ENCODE measurements at places on chromosomes 2 and 18. TPM values are rescaled to one million over a fixed set of nuclear protein-coding genes. Genes with fewer than 3 reads are reported as not detected.

The VAMP5 gene
- total RNA-seq: 59.1 TPM

The SLC9A4 gene
- not detected for total RNA-seq

- no peak overlapping the region for H3K27ac ChIP-seq
- no peaks in the 10 kb centered on the region for H3K4me1 ChIP-seq
- H3K36me3 ChIP-seq: no peaks in the 10 kb centered on the region
- H3K27me3 ChIP-seq: no peaks in the 10 kb centered on the region
Observed at GRCh38 chr2:171260471-171261424, 100.1 kb upstream of the TLK1 start.

The SERPINB4 gene
- total RNA-seq: not detected

GRCh38 chr18:77209587-77209986, 40.1 kb upstream of the GALR1 start:
- H3K27me3 ChIP-seq: no peaks in the 10 kb centered on the region
- no peak overlapping the region for H3K4me3 ChIP-seq
- DNase-seq: no peak
- H3K4me1 ChIP-seq: peaks cover 6% of the 10 kb centered on the region
- no peaks in the 10 kb centered on the region for H3K36me3 ChIP-seq

The MC5R gene
- total RNA-seq: not detected

- H3K4me1 ChIP-seq: peaks cover 1% of the 10 kb centered on the region
- H3K4me3 ChIP-seq: no peak overlapping the region
- no peaks in the 10 kb centered on the region for H3K27me3 ChIP-seq
- H3K27ac ChIP-seq: no peak overlapping the region
Observed at GRCh38 chr2:43441195-43441594, 154.6 kb downstream of the THADA start.

- H3K4me3 ChIP-seq: no peak overlapping the region
- DNase-seq: no peak
- no peaks in the 10 kb centered on the region for H3K27me3 ChIP-seq
- H3K36me3 ChIP-seq: no peaks in the 10 kb centered on the region
- H3K4me1 ChIP-seq: no peaks in the 10 kb centered on the region
Observed at GRCh38 chr18:9000733-9001132, 101.8 kb upstream of the NDUFV2 start.

- no peaks in the 10 kb centered on the region for H3K27me3 ChIP-seq
- H3K36me3 ChIP-seq: no peaks in the 10 kb centered on the region
- H3K4me1 ChIP-seq: no peaks in the 10 kb centered on the region
Observed at GRCh38 chr2:39947294-39948015, 168.4 kb upstream of the THUMPD2 start.

- no peak overlapping the region for H3K27ac ChIP-seq
- H3K27me3 ChIP-seq: no peaks in the 10 kb centered on the region
- no peaks in the 10 kb centered on the region for H3K4me1 ChIP-seq
- no peaks in the 10 kb centered on the region for H3K36me3 ChIP-seq
Observed at GRCh38 chr2:234286956-234287355, 209.9 kb downstream of the ARL4C start.

DNA sequence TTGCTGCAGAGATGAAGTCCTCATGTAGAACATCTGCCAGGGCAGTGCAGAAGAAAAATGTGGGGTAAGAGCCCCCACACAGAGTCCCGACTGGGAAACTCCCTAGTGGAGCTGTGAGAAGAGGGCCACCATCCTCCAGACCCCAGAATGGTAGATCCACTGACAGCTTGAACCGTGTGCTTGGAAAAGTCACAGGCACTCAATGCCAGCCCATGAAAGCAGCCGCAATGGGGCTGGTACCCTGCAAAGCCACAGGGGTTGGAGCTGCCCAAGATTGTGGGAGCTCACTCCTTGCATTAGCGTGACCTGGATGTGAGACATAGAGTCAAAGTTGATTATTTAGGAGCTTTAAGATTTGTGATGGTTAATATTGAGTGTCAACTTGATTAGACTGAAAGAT, 197.8 kb downstream of the CCDC102B start:
- no peaks in the 10 kb centered on the region for H3K36me3 ChIP-seq
- H3K27me3 ChIP-seq: no peaks in the 10 kb centered on the region
- H3K4me3 ChIP-seq: no peak overlapping the region
- DNase-seq: no peak
- H3K27ac ChIP-seq: no peak overlapping the region

DNA sequence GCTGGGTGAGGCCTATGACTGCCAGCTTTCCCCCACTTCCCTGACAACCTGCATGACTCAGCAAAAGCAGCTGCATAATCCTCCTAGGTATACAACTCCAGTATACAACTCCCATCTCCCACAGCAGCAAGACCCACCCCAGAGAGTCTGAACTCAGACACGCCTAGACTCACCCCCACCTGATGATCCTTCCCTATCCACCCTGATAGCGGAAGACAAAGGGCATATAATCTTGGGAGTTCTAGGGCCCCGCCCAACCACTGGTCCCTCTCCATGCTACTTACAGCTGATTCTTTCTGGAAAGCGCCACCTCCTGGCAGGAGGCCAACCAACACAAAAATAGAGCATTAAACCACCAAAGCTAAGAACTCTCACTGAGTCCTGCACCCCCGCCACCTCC, 296.5 kb downstream of the DCC start:
- no peaks in the 10 kb centered on the region for H3K27me3 ChIP-seq
- DNase-seq: no peak
- H3K4me1 ChIP-seq: no peaks in the 10 kb centered on the region
- H3K27ac ChIP-seq: no peak overlapping the region

The RFX8 gene
- total RNA-seq: 0.32 TPM

The LRATD1 gene
- total RNA-seq: 23.4 TPM

- no peak overlapping the region for H3K27ac ChIP-seq
- no peaks in the 10 kb centered on the region for H3K36me3 ChIP-seq
- no peaks in the 10 kb centered on the region for H3K27me3 ChIP-seq
- no peak overlapping the region for H3K4me3 ChIP-seq
- DNase-seq: no peak
Observed at GRCh38 chr2:74221091-74221490, 22.7 kb downstream of the MTHFD2 start.

DNA sequence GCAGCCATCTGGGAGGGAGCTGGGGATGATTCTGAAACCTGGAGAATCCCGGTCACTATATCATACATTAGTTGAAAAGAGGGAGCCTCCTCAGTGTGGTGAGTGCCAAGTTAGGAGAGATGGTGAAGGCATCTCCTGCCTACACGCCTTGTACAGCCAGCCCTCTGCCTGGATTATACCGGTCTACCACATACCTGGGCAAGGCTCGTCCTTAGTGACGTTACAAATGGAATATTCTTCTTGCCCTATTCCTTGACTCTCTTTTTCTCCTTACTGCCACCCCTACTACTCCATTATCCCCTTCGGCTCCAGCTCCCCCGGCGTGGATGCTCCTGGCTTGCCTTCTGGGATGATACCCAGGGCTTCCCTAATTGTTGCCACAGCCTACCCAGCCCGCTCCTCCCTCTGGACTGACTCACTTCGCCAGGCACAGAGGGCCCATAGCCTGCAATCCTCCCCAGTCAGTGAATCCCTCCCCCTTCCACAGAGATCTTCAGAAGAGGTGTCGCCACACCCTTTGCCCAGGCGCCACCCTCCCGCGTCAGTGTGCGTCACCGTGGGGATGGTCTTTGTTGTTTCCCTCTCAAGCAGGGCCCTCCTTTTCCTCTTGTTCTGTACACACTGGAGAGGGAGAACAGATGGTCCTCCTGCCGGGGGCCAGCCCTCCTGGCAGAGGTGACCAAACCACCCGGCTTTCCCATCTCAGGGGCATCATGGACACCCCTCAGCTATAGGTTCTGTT, 115.2 kb upstream of the EPAS1 start:
- H3K27ac ChIP-seq: no peak overlapping the region
- no peak overlapping the region for H3K4me3 ChIP-seq
- peaks cover 7% of the 10 kb centered on the region for H3K4me1 ChIP-seq
- no peak for DNase-seq

The PDCD1 gene
- total RNA-seq: not detected

DNA sequence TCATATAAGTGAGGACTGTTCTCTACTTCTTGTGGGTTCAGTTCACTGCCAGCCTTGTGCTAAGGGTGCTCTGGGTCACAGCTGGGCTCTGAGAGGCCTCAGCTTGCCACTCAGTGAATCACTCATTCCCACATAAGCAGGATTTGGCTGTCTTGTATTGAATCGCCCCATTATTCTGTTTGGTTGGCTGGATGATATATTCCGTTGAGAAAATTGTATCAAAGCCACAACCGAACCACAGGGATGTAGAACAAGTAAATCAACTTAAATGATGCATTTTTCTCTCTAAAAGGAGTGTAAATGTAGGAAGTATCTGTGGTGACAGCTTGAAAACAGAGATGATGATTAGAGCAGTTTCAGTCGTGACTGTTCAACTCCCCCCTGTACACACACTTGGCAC, 39.6 kb downstream of the TTC39C start:
- H3K4me1 ChIP-seq: peaks cover 11% of the 10 kb centered on the region
- no peaks in the 10 kb centered on the region for H3K36me3 ChIP-seq
- no peak overlapping the region for H3K27ac ChIP-seq
- no peak overlapping the region for H3K4me3 ChIP-seq

The ALLC gene
- total RNA-seq: 0.20 TPM

- H3K4me3 ChIP-seq: no peak overlapping the region
- peak overlapping the region; percentile 83 for H3K27ac ChIP-seq
- peak; percentile 82 for DNase-seq
- no peaks in the 10 kb centered on the region for H3K27me3 ChIP-seq
- H3K4me1 ChIP-seq: peaks cover 14% of the 10 kb centered on the region
Observed at GRCh38 chr18:77114415-77115191, 18.0 kb downstream of the MBP start.

DNA sequence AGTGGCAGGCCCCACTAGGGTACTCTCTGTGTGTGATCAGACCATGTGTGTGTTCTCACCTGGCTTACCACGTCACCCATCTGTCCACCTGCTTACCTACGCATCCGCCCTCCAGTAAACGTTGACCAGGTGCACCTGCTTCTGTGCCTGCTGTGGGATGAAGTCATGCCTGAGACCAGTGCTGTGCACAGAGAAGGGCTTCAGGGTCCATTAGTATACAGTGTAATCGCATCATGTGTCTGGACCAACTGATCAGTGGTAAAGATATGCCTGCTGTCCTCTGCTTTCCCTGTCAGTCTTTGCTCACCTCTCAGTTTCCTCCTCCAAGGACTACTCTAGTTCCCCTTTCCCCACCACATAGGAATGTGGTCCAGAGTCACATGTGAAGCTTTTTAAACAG, 109.3 kb downstream of the FHOD3 start:
- H3K27ac ChIP-seq: no peak overlapping the region
- no peaks in the 10 kb centered on the region for H3K27me3 ChIP-seq
- no peaks in the 10 kb centered on the region for H3K4me1 ChIP-seq

DNA sequence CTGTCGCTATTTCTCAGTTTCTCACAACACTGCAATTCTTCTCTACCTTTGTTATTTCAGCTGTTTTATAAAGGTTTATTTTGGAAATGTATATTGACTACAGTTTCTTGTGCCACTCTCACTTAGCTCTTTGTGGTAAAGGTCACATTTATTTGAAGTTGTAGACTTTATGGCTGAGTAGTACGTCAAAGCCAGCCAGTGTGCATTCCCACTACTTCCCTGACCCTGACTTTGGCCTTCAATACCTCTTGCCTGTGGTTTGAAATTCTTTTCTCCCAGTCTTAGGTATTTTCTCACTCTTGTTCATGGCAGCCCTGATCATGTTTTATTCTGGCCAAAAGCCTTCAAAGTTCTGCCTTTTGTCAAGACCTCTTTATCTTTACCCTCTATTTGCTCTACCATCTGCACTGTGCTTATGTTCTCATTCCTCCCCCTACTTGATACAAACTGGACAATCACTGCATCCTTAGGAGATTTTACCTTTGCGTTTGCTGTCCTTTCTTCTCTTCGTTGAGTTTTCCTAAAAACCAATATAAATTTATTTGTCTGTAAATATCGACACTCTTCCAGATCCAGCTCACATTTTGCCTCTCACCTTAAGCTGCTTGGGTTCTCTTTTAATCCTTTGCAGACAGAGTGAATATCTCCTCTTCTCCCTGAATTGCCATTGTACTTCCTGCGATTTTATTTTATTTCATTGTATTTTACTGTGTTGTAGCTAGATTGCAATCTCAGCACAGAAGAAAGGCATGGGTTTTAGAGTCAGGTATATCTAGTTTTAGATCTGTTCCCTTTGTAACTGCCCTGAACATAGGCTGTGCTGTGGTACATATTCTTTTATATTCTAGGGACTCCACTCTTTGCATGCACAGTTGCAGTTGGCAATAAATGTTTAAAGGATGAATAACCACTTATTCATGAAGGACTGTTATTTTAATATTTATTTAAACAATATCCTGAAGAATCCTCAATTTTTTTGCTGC, 31.2 kb downstream of the GULP1 start:
- H3K4me3 ChIP-seq: no peak overlapping the region
- H3K4me1 ChIP-seq: no peaks in the 10 kb centered on the region
- no peaks in the 10 kb centered on the region for H3K27me3 ChIP-seq
- H3K36me3 ChIP-seq: no peaks in the 10 kb centered on the region

GRCh38 chr2:232278534-232278933, 100.0 kb upstream of the ALPP start:
- no peak overlapping the region for H3K27ac ChIP-seq
- H3K27me3 ChIP-seq: no peaks in the 10 kb centered on the region
- DNase-seq: no peak

- no peaks in the 10 kb centered on the region for H3K27me3 ChIP-seq
- no peak overlapping the region for H3K27ac ChIP-seq
- no peaks in the 10 kb centered on the region for H3K4me1 ChIP-seq
Observed at GRCh38 chr18:46062781-46063180, 9.3 kb downstream of the PSTPIP2 start.

The ACTR2 gene
- 39.4 TPM for total RNA-seq

DNA sequence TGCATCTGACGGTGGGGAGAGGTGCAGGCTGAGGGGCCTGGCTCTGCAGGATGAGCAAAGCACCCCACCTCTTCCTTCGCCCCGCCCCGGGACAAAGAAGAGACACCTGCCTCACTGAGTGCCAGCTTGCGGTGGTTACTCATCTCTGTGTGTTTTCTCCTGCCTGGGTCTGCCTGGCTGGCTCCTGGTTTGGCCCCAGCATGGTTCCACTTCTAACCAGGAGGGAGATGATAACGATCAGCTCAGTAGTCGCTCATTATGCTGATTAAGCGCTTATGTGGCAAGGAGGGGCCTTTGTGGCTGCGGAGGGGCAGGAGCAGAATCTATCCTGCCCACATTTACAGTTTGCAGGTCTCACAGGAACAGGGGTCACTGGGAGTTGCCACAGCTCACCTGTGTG, 68.7 kb upstream of the EDAR start:
- H3K27me3 ChIP-seq: no peaks in the 10 kb centered on the region
- H3K36me3 ChIP-seq: no peaks in the 10 kb centered on the region
- DNase-seq: no peak
- no peak overlapping the region for H3K4me3 ChIP-seq

- peaks cover 3% of the 10 kb centered on the region for H3K4me1 ChIP-seq
- H3K27ac ChIP-seq: no peak overlapping the region
Observed at GRCh38 chr2:71611781-71612527, 158.6 kb downstream of the DYSF start.

DNA sequence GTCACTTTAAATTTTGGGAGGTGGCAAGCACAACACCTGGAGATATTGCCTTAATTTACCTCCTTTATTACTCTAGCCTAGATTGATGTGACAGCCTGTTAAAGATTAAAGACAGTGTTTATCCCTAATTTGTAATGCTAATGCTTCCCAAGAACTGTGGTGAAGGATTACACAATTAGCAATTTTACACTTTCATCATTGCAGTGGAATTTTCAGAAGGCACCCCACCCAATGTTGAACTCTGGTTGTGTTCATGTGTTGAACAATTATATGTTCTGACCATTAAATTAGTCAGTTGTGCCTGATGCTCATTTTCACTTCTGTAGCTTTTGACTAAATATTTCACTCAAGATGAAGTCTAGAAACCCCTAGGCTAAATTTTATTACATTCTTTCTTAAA, 317.1 kb upstream of the CWC22 start:
- H3K36me3 ChIP-seq: no peaks in the 10 kb centered on the region
- H3K4me1 ChIP-seq: no peaks in the 10 kb centered on the region
- no peak overlapping the region for H3K27ac ChIP-seq
- H3K27me3 ChIP-seq: no peaks in the 10 kb centered on the region
- no peak for DNase-seq
- no peak overlapping the region for H3K4me3 ChIP-seq

Measured in ovary (tissue), 10 donors.